ENCODE measurements at places on chromosomes 12 and 14.

- no peak for DNase-seq
Measured at GRCh38 chr12:111467857-111468241, 62.1 kb downstream of the SH2B3 start.

- no peak for DNase-seq
Measured at GRCh38 chr12:31017535-31017934, 56.1 kb upstream of the DDX11 start.

GRCh38 chr14:38777401-38777800, 325.6 kb downstream of the SEC23A start:
- no peak for DNase-seq

DNA sequence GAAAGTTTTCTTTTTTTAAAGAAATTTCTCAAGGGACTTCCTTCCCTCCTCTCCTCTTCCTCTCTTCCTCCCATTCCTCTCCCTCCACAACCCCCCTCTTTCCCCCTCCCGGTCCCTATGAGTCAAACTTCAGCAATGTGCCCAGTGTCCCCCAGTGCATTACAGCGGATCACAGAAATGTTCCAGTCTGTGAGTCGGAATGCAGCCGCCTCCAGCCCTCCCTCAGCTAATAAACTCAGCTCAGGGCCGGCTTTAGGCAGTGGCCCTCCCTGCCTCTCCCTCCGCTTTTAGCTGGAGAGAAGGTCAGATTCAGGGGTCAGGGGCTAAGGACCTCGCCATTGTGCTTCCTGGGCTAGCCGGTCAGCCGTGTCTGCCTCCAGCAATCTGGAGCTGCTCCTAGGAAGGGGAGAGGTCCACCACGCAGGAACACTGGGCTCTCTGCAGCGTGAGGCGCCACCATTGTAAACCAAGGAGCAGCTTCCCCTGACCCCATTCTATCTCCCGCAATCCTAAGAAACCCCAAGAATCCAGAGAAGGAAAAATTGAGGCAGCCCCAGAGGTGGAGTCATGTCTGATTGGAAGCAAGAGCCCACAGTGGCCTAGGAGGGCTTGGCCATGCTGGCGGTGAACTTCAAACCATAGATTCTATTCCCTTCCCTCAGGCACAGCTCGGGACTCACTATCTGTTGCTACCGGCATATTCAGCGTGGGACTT, 1.1 kb upstream of the HDAC7 start:
- DNase-seq: no peak

- DNase-seq: no peak
Measured at GRCh38 chr12:121781484-121781997, 11.9 kb downstream of the RHOF start.

DNA sequence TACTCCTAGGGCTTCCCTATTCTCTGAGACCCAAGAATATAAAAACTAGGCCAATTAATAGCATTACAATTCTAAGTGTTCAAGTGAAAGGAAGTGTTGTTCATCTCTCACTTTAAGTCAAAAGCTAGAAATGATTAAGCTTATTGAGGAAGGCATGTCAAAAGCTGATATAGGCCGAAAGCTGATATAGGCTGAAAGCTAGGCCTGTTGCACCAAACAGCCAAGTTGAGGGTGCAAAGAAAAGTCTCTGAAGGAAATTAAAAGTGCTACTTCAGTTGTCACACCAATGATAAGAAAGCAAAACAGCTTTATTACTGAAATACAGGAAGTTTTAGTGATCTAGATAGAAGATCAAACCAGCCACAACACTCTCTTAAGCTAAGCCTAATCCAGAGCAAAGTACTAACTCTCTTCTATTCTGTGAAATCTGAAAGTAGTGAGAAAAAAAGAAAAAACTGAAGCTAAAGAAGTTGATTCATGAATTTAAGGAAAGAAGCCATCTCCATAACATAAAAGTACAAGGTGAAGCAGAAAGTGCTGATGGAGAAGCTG, 68.9 kb downstream of the SLC6A15 start:
- no peak for DNase-seq
